Left hindlimb (tissue), 1 donor: ENCODE measurements at places on chromosomes 7 and 10.

GRCh38 chr7:112996331-112996871 lies 90.2 kb downstream of the GPR85 start:
- DNase-seq: no peak

GRCh38 chr7:44882899-44883298 lies 2.4 kb downstream of the PURB start:
- DNase-seq: no peak

DNA sequence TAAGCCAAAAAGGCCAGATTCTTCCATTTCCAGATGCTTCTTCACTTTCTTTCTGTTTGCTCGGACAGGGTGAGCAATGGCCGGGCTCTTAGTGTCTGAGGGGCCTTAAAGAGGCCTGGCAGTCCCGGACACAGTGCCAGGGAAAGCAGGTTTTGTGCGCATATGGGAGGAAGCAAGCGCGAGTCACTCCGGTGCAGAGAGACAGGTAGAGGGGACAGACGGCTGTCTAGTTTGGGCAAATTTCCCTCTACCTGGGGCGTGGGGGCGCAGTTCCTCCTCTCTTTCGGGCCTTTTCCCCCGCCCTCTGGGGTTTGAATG lies 4.7 kb downstream of the NEUROD6 start:
- DNase-seq: no peak

DNA sequence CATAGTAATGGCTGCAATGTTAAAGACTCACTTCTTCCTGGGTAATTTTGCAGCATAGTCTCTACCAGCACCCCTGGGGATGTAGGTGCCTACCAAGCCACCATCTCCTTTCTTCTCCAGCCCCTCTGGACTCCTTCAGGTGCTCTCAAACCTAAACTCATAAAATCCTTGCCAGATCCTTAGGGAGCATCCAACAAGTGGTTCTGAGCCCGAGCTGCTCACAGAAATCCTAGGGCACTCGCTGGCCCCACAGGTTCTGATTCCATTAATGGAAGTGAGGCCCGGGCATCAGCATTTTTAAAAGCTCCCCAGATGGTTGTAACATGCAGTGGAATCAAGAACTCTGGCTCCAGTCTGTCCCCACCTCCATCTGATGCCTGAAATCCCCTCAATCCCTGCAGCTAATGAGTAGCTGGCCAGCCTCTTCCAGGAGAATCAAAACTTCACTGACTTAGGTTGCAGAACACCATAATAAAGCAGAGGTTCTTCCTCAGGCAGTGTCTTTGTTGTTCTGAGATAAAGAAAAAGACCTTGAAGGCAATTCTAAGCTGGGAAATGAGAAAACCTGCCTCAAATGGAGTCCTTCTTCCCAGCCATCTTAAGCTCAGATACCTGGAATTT lies 336.8 kb downstream of the KCNMA1 start:
- DNase-seq: no peak

DNA sequence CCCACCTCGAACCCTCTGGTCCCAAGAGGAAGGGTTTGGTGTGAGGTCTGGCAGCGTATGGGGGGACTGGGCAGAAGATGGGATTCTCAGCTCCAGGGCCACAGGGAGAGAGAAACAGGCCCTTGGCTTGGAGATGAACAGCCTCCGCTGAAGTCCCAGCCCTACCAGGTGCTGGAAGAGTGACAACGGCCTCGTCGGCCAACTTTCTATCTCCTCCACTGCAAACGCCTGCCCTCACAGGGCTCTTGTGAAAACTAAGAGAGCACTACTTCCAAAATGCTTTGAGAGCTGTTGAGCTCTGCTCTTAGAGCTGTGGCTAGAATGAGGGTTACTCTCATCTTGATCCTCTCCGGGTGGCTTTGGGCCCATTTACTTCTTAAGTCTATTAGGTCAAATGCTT lies 63.5 kb downstream of the AFAP1L2 start:
- no peak for DNase-seq

GRCh38 chr7:121271916-121272315 lies 56.9 kb upstream of the WNT16 start:
- DNase-seq: no peak

DNA sequence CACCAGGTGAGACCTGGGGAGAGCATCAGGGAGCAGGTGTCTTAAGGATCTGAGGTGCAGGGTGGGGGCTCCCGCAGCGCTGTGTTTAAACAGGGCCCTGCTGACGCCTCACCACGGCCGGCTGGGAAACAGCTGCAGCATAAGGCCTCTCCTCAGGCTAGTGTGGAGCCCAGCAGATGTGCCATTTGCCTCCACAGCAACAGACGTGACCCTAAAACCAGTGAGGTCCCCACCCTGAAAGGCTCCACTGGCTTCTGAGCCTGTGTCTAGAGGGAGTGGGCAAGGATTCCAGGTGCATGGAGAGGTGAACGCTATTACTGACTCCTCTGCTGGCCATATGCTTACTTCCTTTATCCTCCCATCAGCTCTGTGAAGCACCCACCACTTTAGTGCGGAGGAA lies 47.8 kb downstream of the SYPL1 start:
- no peak for DNase-seq

GRCh38 chr7:70071766-70072165 lies 473.5 kb downstream of the AUTS2 start:
- DNase-seq: no peak

DNA sequence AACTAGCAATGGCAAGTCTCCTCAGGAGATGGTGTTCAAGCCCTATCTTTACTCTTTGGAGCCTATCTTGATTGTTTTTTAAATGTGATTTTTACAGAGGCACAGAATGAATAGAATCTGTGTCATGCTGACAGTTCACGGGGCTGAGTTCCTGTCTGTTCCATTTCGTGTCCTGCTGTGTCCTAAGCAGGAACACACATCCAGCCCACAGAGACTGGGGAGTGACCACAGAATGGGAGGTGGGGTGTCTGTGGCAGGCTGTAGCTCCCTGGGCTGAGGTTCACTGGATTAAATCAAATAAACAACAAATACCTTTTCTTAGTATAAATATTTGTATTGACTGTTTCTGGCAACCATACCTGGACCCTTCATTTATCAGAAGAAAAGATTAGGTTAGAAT lies 73.4 kb upstream of the CARD11 start:
- no peak for DNase-seq

DNA sequence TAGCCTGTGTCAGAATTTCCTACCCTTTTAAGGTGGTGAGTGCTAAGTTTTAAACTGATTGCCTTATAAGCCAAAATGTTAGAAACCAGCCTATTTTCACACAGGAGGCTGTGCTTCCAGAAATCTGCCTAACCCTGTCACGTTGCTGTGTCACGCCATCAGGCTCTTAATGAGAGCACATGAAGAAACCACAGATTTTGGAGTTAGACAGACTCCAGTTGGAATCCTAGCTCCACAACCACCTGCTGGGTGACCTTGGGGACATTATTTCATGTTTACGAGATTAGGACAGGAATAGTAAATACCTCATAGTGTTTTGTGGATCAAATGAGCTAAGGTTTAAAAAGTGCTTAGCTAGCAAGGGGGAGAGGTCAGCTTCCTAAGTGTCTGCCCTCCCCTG lies 321.8 kb downstream of the DPP6 start:
- DNase-seq: no peak

- DNase-seq: no peak
These were observed 87.0 kb downstream of the LYZL1 start for GRCh38 chr10:29375888-29376287.

- no peak for DNase-seq
These were observed 614.7 kb downstream of the PTPRN2 start for GRCh38 chr7:157972914-157973313.

DNA sequence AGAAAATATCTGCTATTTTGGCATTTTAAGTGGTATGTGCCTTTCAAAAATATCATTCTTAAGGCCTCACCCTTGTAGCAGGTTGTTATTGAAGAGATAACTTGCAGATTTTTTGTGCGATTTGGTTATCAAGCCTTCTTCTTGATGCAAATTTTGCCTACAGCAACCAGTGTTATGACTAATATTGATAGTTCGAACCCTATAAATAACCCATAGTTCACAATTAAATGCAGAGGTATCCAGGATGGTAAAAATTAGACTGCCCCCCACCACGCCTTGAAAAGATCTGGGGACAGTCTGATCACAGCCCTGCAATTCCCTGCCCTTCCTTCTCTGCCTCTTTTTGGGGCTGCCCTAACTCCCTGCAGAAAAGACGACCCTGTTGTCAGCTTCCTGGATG lies 28.4 kb upstream of the RAPGEF5 start:
- DNase-seq: no peak

GRCh38 chr10:91597197-91597881 lies 35.5 kb downstream of the PPP1R3C start:
- DNase-seq: no peak

DNA sequence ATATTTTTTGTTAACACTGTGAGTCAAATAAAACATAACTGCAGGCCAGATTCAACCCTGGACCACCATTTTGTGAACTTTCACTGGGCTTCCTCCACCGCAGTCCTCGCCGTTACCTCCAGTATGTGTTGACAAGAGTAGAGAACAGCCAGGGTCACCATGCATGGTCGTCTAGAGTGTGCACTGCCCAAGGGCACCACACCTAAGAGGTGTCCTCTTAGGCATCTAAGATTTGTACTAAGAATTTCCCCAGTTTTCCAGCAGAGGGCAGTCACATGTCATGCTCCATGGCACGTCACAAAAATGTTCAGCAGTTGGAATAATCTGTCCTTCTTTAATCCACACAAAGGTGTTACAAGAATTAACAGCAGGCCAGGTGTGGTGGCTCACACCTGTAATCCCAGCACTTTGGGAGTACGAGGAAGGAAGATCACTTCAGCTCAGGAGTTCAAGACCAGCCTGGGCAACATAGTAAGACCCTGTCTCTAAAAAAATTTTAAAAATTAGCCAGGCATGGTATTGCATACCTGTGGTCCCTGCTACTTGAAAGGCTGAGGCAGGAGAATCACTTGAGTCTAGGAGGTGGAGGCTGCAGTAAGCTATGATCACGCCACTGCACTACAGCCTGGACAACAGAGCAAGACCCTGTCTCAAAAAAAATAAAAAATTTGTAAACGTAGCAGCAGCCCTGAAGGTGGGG lies 71.2 kb upstream of the FOXK1 start:
- DNase-seq: peak; percentile 52

DNA sequence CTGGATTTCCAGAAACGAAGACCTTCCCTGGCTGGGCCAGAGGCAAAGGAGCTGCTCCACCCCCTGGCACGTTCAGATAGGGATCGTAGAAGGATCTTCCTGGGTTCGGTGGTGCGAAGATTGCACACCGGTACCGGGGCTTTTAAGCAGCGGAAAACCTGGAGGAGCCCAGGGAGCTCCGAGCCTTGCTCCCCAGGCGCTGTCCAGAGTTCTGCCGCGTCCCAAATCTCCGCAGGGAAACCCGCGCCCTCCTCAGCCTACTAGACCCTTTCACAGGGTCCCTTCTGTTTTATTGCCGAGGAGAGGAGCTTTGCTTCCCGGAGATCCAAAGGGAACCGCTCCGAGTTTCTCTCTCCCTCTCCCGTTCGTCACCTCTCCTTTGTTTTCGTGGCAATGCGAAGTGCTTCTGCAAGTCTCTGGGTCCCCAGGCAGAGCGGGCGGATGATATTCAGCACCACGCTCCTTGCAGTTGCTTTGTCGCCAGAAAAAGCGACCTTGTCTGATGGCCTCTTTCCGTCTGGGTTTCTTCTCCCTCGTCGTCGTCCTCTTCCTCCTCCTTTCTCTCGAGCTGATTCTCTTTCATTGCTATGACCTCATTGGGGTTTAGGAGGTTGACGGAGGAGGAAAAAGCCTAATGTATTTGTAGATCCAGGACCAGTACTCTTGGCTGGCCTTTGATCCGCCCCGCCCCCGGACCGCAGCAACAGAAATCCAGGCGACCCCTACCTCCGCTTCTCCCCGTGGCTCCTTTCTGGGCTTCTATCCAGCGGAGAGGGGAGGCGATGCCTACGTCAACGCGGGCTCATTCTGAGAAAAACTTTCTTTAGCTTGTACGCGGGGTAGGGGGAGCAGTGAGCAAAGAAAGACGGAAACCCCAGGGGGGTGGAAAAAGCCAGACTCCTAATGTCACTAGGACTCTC lies at the start of gene TMEM196:
Gene TMEM196, minus strand, starts transcription at position 777 of the 920 bp plus-strand sequence. CDS start 921 bp downstream, outside the sequence.
- DNase-seq: peak; percentile 70

DNA sequence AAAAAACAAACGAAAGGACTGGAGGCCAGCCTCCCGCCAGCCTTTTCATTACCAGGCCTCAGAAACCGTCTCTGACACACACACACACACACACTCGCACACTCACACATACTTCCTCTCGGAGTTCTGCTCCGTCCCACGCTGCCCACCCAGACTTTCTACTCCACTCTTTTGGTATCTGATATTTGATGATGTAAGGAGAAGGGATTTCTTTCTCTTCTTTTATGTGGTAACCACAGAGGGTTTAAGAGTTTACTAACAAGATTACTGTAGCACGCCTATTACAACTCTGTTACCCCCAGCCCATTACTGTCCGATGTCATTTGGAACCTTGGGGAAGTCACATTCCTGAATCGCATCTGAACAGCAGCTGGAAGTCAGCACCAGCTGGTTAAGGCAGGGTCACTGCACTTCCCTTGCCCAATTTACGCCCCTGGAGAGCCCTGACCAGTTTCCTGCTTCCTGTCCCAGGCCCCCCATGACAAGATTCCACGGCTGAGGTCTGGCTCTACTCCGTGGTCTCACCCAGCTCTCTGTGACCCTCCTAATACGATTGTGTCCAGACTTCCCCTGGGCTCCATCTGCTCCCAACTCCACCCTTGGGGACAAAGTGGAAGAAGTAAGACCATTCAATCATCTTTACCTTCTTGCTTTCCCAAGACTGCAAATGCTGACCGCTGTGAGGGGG lies 1.1 kb downstream of the DENND2A start:
- DNase-seq: peak; percentile 77

GRCh38 chr10:67976292-67977245 lies 92.1 kb downstream of the SIRT1 start:
- DNase-seq: peak; percentile 42

DNA sequence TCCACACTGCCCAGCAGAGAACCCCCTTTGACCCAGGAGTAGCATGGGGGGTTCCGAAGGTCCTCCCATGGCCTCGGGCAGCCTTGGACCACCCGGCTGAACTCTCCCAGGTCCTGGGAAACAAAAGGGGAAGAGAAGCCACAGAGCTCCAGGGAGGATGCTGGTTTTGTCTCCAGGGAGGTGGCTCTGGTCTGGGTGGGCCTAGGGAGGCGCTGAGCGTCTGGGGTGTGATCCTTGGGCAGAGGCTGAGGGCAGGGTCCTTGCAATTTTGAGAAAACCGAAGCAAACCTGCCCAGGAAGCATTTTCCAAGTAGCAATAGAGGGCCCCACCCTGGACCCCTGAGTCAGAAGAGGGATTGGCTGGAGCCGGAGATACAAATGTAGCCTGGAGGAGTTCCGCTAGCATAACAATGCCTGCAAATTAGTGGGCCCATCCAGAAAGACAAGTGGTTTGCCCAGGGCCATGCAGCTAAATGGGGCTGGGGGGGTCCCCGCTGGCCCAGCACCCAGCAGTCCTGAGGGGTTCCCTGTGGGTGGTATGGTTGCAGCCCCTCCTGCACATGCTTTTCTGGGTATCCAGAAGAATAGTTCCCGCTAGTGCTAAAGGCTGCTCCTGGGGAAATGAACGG lies 2.0 kb downstream of the UTF1 start:
- DNase-seq: no peak

- DNase-seq: peak; percentile 75
These were observed 205.3 kb upstream of the HABP2 start for GRCh38 chr10:113347508-113347907.

GRCh38 chr7:154415709-154416399 lies 363.7 kb downstream of the DPP6 start:
- no peak for DNase-seq

GRCh38 chr10:91672021-91672608 lies 39.2 kb upstream of the PPP1R3C start:
- DNase-seq: no peak

- DNase-seq: peak; percentile 87
These were observed 92.0 kb upstream of the INSIG1 start for GRCh38 chr7:155205368-155206317.
